LNCaP clone FGC (cell line): ENCODE measurements at places on chromosomes 3 and 15.

DNA sequence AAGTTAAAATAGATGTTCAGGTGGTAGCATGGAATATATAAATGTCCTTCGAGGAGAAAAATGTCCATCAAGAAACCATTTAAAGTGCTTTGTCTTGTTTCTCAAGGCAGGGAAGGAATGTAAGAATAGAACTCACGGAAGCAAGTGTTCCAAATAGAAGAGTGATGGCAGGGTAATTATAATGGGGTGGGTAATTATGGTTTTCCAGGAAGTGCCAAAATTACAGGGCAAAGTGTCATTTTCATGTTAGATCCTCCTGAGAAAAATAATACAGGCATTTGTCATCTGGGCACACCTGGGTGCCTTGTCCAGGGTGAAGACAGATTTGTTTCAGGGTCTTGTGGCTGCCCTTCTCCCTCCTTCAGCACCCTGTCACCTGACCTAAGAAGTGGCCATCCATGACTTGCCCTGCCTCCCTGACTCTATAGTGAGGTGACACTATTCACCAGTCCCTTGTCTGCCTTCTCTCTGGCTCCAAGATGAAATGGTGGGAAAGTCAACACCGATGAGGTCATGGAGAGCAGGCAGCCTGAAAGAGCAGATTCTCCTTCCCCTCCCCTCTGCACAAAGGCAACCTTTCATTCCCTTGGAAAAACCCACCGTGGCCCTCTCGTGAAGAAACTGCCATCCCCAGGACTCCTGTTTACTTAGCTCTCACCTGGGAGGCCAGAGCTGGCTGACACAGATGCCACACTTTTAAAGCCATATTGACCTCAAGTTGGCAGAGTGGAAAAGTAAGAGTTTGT, 45.1 kb upstream of the AMOTL2 start:
- DNase-seq, result no peak

DNA sequence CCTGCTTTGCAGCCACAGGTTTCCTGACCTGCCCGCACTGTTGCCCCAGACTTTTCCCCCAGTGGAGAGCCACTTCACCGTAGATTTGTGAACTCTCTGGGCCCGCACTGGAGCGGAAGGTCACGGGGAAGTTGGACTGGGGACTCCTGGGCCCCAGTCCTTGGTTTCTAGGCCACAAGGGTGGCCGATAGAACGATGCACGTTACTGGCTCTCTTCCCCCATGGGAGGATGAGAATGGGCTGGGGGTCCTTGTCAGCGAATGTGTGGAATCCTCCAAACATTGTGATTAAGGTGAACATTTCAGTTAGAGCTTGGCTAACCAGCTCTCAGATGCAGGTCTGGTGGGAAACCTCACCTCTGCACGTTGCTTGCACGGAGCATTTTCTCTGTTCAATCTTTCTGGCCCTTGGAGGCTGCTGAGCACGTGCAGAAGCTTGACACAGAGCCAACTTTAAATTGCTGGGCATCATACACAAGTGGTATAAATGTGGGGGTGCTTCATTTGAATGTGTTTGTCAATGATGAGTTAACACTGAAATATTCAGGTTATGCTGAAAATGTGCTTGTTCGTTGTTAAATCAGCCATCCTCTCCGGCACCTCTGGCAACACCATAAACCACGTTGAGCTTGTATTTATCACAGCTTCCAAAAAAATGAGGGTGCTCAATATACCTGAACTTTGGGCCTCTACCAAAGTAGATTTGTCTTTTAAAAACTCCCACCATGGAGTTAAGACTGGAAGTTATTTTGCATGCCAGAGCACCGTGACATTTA, 976 bp downstream of the DIS3L start:
- no peak for DNase-seq

- no peak for DNase-seq
These were observed 22.0 kb downstream of the ZNF710 start for GRCh38 chr15:90022905-90023700.

DNA sequence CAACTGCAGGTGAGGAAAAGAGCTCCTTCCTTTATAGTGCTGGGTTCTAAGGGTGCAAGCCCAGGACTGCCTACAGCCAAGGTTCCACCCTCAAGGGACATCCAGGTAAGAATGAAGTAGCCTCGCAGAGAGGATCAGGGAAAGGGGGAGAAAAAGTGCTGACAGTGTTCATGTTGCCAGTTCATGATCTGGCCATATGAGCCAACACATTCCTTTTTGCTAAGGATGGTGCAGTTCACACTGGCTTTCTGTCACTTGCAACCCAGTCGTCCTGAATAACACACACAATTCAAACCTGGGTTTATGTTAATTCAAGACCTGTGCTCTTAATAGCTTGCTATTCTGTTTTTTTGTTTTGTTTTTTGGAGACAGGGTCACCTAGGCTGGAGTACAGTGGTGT, 9.0 kb downstream of the CLN6 start:
- DNase-seq, result no peak

DNA sequence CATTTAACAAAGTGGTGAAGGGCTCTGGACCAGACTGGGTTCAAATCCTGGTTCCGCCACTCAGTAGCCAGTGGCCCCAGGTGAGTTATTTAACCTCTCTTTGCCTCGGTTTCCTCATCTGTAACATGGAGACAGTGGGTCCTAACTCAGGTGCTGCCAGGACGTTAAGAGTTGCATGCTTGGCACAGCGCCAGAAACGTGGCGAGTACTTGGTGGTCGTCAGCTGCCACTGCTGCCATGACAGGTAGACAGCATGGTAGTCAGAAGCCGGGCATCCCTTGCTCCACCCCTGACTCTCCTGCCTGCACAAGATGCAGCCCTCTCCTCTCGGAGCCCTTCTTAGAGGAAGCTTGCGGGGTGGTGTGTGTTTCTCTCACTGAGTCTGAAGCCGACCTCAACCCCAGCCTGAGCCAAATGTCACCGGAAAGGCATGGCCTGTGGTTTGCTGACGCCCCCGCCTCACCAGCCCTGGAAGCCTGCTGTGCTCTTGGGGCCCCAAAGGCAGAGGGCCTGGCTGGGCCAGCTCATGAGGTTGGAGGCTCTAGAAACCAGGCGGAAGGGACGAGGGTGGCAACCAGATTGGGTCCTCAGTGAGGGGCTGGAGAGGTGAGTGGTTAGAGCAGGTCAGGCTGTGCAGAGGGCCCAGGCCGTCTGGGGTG, 160.8 kb upstream of the TLE3 start:
- DNase-seq, result no peak

GRCh38 chr3:47414161-47414564, 33.3 kb downstream of the PTPN23 start:
- no peak for DNase-seq

DNA sequence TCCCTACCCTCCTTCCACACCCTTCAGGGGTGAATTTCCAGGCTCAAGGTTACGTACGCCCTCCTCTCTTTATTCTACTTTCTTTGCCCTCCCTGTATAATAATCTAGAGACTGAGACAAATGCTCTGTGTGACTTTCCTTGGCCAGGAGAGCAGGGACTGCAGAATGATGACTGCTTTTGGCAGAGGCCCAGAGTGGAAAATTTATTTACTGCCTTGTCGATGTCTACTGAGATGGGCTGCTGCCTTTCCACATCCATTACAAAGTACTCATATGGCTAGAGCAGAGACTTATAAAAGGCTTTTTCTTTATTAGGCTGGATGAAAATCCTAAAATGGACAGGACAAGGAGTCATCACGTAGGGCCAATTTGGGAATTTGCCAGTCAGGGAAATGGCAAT, 576.2 kb downstream of the TUSC7 start:
- no peak for DNase-seq

DNA sequence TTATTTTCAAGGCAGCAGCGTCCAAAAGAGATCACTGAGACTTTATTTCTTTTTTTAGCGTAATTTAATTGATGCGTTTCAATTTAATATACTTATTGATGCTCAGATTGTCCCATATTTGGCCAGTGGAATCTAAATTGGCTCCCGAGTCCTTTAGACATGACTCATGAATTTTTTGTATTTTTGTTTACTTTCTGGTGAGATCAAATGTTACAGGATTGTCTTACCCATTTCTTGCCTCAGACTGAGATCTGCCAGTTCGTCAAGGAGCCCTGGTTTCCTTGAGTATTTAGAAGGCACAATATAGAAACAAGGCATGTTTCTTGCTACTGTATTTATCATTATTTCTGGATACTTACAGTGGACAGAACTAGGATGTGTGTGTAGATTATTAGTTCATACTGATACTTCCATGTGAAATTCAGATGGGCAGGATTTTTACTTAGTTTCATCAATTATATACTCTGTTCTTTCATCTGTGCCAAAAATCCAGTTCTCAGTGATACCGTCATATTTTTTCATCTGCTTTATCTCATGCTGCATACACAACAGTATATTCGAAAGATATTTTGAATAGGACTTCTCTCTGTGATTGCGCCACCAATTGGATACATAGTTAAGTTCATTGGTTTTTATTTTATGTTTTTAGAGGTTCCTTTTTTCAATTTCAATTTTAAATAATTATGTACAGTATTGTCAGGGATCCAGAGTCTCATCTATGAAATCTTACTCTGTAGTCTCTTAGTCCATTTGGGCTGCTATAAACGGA, 436.9 kb upstream of the C2CD4B start:
- DNase-seq, result no peak

- no peak for DNase-seq
These were observed 16.0 kb upstream of the RAD18 start for GRCh38 chr3:8979262-8979661.

DNA sequence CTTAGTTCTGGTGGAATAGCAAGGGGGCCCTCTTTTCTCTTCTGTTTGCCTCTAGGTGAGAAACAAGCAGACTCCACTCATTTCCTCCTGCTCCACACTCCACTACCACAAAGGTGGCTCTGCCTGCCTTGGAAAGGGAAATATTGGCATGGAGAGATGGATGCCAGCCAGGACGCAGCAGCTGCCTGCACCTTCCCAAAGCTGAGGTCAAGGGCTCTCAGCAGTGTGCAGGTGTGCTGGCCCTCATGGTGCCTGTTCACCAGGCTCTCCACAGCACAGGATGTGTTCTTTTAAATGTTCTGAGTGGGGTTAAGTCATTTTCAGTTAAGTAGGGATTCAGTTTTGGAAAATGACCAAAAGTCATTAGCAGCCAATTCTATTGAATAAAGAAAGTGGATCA, 211.2 kb upstream of the STRIT1 start:
- no peak for DNase-seq

DNA sequence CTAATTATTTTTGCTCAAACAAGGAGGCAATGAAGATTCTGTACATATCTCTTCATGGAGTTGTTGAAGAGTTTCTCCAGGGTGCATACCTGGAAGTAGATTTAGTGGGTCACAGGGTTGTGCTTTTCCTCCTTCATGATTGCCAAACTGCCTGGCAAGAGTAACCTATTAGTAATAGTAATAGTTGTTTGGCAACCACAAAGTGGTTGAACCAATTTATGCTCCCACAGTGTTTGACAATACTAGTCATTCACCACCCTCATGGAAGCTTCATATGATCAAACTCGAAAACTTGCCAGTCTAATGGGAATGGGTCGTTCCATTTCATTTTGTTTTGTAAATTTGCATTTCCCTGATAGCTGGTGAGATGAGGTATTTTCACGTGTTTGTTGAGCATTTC, 57.8 kb downstream of the TLE3 start:
- no peak for DNase-seq

DNA sequence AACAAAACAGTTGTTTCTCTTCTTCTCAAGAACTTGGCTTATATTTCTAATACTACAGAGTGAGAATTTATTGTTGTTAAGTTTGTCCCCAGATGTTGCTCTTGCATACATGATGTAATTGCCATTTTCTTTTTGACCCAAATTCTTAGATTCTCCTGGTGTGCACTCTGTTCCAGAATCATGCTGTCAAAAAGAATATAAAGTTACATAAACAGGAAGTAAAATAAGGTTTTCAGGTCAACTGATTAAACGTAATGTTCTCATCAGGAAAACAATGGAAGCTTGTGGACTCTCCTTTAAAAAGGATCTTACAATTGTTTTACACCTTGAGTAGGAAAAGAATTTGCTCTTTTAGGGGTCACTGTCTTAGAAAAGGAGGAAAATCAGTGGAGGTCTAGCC, 121.8 kb downstream of the ADAM10 start:
- no peak for DNase-seq

- DNase-seq, result no peak
These were observed 5.1 kb downstream of the CCR5 start for GRCh38 chr3:46375814-46376213.

DNA sequence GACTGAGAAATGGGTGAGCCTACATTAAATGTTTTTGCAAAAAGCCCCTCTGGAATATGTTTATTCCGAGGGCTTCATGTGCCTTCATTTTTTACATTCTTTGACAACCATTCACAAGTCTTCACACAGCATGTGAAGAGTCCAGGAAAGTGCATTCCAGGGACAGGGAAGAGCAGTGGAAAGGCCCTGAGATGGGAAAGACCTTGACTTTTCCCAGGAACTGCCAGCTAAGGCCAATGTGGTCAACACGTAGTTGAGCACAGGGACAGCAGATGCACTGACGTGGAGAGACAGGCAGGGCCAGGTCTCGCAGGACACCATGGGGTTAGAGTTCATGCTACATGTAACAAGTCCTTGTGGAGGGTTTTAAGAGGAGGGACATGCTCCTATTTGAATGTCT, 21.7 kb downstream of the SSR3 start:
- no peak for DNase-seq

DNA sequence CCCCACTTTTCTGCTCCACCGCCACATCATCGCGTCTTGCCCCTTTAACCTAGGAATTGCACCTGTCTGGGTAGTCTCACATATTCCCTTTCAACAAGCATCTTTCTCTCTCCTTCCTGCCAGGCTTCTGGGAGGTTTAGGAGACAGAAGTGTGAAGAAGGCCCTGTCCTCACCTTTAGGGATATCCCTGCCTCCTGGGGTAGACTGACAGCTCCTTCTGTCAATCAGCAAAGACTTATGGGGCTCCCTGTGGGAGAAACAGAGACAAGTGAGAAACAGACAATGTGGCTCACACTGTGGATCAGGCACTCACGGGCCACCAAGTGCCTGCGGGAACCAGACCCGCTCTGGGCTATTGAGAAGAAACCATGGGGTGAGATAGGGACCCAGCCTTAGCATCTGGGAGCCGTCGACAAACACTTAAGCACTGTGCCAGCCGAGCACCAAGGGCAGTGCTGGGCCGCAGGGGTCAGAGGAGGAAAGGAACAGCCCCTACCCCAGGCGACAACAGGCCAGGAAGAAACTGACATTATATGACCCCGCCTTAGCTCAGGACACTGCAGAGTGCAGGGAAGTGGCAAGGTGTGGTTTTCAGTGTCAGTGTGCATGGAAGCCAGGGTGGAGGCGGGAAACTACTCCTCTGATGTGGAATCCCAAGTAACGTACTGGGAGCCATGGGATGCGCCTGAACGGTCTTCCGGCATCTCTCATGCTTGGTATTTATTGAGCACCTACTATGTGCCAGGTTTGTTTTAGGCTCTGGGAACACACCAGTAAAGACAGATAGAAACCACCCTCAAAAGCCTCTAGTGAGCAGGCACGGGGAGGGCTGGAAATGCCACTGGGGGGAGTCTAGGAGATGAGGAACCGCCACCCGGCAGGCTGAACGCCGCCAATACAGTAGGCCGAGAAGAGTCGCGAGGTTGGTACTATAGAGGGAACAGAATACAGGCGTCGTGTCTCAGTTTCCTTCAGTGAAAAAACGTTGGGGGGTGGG, 1.8 kb downstream of the EFCC1 start:
- DNase-seq, result no peak

GRCh38 chr15:89227425-89227824, 6.0 kb upstream of the RLBP1 start:
- DNase-seq, result no peak

GRCh38 chr3:11619461-11619860, 24.3 kb downstream of the VGLL4 start:
- DNase-seq, result no peak

GRCh38 chr15:84752700-84753099, 4.3 kb downstream of the ZNF592 start:
- no peak for DNase-seq

- no peak for DNase-seq
These were observed 70.5 kb upstream of the SLC4A7 start for GRCh38 chr3:27554706-27555105.
